ENCODE measurements at places on chromosomes 11 and 22.

- no peak for DNase-seq
These were observed 7.2 kb downstream of the TMEM86A start for GRCh38 chr11:18705651-18706281.

- DNase-seq: no peak
These were observed 32.1 kb upstream of the TPBGL start for GRCh38 chr11:75208446-75208845.

DNA sequence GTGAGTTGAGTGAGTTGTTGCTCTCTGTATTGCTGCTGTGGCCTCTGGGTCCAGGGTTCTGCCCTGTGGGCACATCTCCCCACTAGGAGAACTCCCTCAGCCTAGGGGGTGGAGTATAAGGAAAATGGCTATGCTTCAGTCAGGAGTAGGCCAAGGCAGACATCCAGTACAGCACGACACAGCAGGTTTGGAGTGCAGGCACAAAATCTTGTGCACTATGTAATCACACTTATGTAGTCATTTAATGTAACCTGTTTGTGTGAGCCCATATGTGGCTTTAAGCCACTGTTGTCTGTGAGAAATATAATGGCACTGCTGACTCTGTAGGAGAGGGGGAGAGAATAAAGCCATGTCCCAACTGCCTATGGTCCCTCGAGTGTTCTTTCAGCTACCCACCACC is 90.1 kb downstream of the CCDC83 start:
- no peak for DNase-seq

DNA sequence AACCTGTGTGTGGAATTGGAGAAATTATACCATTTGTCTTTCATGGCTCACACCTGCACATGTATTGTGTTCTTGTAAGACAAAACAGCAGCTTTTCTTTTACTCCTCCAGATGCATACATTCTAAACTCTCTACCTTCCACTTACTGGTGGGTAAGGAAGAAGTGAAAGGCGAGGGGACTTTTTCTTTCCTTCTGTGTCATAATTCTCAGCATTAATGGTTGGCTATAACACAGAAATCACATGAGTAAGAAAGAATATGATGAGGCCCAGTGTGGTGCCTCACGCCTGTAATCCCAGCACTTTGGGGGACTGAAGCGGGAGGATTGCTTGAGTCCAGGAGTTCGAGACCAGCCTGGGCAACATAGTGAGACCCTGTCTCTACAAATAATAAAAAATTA is 57.8 kb upstream of the SHANK2 start:
- no peak for DNase-seq

DNA sequence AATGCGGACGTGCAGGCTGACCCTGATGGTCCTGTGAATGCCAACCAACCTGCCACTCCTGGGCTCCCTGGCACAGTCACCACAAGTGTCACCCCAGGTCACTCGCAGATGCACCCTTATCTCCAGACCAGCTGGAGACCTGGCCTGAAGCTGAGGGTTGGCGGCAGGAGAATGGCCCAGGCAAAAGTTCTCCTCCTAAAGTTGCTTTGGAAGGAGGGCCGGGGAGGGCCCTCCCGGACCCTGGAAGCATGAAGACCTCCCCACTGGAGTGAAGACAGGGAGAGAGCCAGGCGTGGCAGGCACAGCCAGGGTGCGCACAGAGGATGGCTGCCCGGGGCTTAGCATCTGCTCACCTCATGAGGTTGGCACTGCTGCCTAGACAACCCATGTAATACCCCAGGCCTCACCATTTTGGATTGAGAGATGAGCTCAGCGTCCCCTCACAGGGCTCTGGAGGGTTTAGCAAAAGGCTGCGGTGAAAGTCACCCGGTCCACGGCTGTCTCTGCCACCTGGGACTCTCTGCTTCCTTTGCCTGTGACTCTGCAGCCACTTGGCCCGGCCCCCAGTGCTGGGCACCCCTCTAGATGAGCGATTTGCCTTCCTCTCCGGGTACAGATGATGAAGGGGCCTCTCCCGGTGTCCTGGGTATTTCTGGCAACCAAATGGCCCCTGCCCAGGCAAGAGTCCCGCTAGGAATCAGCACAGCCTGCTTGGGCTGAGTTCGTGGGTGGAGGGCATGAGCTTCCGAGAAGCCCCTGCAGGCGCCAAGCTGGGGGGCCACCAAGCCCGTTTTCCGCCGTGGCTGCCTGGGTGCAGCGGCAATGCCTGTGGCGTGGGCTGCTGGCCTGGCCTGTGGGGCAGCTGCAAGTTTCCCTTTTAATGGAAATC is 48.3 kb upstream of the SEPTIN5 start:
- DNase-seq: no peak

DNA sequence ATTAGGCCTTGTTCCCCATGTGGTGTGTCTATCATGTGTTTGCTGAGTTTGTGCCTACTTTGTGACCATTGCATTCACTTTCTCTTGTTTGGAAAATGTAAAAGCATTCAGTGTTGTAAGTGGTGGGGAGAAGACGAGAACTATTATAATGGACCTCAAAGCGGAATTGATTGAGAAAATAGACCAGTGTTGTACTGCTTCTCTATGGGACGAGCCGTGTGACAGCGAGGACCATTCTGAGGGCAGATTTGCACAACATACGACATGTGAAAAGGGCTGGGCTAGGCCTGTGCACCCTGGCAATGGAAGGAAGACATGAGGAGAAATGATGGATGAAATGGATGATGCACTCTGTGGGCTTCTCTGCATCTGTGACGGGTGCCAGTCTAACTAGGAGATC is 233.5 kb downstream of the DSCAML1 start:
- no peak for DNase-seq

DNA sequence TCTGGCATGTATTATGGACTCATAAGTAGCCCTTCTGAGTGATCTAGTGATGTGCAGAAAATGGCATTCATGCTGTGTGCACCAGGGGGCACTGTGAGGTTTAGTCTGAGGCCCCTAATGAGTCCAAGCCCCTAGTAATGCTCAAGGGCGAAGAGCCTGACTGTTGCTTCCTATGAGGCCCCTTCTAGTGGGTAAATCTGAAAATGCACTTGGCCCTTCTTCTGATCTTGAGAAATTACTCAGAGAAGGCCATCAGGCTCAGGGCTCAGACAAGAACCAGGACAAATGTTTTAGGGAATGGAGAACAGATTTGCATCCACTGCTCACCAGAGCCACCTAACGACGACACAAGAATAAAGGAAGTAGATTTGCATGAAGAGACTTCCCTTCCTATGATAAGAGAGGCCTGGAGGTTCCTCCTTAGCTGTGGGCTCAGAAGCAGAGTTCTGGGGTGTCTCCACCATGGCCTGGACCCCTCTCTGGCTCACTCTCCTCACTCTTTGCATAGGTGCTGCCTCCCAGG is 75.8 kb downstream of the GGTLC2 start:
- peak; percentile 14 for DNase-seq

GRCh38 chr11:23569547-23569946 is 709.3 kb upstream of the CCDC179 start:
- DNase-seq: no peak

- DNase-seq: no peak
These were observed 97.3 kb downstream of the CTTN start for GRCh38 chr11:70495351-70496310.

DNA sequence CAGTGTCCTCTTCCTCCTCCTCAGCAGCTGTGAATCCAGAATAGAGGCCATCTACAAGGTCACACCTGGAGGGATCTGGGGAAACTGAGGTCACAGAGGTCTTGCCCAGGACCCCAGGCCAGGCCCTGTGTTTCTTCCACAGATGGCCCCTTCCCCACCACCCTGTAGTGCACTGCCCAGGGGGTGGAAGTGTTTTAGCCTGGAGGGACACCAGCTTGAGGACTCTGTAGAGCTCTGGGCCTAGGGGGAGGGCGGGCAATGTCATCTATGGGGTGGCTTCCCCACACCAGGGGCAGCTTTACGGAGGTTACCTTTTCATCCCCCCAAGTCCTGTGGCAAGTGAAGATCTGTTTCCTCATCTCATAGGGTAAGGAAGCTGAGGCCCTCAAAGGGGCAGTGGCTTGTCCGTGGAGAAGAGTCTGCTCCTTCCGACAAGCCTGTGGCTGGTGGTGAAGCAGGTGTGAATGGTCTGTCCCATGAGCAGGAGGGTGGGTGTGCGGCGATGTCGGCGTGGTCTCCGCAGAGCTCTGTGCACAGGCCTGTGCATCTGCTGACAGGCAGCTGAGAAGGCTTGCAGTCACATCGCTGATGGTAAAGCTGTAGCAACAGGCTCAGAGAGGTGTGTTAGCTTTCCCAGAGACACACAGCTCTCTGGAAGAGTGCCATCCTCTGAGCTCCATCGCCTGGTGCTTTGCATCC is 74.1 kb upstream of the WNT7B start:
- no peak for DNase-seq

GRCh38 chr11:125954945-125955640 is 9.2 kb downstream of the VSIG10L2 start:
- DNase-seq: no peak

DNA sequence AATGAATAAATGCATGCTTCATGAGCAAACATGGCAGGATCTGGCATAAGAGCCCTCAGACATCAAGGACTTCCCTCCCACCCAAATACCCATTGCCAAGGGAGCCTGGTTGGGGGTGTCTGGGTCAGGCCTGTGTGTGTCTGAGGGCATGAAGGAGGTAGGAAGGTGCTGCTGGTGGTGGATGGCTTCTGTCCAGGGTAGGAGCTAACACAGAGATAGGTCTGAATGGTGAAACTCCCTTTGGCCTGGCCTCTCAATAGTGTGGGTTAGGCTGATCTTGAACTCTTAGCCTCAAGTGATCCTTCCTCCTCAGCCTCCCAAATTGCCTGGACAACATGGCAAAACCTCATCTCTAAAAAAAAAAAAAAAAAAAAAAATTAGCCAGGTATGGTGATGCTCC is 2.8 kb downstream of the AMPD3 start:
- no peak for DNase-seq
